Activated CD4-positive, CD25-positive, alpha-beta regulatory T cell treated with anti-CD3 and anti-CD28 coated beads, Interleukin-2, amount 50 U/mL, for 72 hours (primary cell): ENCODE measurements at places on chromosomes 7 and 10.

DNA sequence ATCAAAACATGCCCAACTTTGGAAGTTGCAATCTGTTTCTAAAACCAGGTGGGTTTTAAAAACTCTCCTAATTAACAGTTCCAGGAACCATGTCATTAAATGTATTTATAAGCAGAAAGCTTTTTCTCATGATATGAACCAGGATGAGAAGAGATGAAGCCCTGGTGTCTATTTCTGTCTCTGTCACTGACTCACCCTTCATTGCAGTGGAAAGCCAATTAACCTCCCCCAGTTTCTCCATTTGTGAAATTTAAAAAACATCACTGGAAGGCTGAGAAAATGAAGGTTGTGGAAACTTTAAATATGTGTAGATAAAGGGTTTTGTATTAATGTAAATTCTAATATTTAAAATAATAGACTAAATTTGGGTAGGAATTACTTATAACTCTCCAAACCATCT is 1088.0 kb downstream of the SORCS1 start:
- no peak for DNase-seq

GRCh38 chr7:37960483-37960882 is 40.0 kb downstream of the EPDR1 start:
- no peak for DNase-seq

GRCh38 chr7:29844559-29844958 is 38.3 kb downstream of the WIPF3 start:
- no peak for DNase-seq

- DNase-seq, result no peak
Observed at GRCh38 chr7:112021379-112022044, 184.7 kb downstream of the DOCK4 start.

DNA sequence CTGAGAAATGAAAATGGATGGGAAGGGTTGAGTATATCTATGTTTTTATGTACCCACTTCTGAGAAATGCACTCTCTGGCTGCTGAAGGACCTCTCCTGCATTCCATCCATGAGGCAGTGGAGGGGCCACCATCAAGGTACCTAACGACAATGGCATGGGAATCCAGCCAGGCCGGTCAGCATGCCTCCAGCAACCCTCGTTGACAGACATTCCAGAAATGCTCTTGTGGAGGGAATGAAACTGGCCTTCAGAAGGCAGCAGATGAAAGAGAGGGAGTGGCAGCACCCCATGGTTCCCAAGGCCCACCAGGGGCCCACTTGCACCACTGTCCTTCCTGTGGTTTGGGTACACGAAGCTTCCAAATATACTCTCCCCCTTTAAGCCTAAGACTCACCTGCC is 269.0 kb downstream of the ARHGAP12 start:
- DNase-seq, result no peak

GRCh38 chr7:120184866-120185265 is 88.1 kb upstream of the KCND2 start:
- DNase-seq, result no peak

DNA sequence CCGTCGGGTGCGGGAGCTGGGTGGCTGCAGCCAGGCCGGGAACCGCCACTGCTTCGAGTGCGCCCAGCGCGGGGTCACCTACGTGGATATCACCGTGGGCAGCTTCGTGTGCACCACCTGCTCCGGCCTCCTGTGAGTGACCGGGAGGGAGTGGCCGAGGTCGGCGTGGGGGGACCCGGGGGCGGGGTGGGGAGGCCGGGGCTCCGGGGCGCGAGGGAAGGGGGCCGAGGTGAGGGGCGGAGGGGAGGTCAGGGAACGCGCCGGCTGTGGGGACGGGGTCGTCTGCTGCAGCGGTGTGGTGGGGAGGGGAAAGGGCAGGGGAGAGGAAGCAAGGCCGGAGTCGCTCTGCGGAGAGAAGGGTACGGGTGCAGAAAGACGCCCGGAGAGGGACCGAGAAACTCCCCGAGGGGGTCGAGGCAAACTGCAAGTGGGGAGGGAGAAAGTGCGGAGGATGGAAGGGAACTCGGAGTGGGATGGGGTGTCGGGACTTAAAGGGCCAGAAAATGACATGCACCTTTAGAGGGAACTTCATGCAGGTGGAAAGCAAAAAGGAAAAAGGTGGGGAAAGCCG is 518 bp downstream of the AGFG2 start:
- no peak for DNase-seq

- DNase-seq, result no peak
Observed at GRCh38 chr7:155836216-155837125, 24.2 kb upstream of the SHH start.

- DNase-seq, result no peak
Observed at GRCh38 chr10:103951942-103952341, 15.0 kb upstream of the SLK start.

GRCh38 chr7:38241071-38241470 is 32.4 kb downstream of the TARP start:
- no peak for DNase-seq

DNA sequence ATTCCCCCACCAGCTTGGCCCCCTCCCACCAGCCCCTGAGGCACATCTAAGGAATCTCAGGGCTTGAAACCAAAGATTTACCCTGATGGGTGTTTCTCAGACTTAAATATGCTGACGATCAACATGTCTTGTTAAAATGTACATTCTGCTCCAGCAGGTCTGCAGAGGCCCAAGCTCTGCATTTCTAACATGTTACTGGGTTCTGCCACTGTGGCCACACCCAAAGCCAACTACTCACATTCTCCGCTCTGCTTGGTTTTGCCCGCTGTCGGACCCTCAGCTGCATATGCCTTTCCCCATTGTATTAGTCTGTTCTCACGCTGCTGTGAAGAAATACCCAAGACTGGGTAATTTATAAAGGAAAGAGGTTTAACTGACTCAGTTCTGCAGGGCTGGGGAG is 8.9 kb downstream of the PIP4K2A start:
- DNase-seq, result no peak

- no peak for DNase-seq
Observed at GRCh38 chr7:116227678-116228239, 17.4 kb downstream of the TES start.

DNA sequence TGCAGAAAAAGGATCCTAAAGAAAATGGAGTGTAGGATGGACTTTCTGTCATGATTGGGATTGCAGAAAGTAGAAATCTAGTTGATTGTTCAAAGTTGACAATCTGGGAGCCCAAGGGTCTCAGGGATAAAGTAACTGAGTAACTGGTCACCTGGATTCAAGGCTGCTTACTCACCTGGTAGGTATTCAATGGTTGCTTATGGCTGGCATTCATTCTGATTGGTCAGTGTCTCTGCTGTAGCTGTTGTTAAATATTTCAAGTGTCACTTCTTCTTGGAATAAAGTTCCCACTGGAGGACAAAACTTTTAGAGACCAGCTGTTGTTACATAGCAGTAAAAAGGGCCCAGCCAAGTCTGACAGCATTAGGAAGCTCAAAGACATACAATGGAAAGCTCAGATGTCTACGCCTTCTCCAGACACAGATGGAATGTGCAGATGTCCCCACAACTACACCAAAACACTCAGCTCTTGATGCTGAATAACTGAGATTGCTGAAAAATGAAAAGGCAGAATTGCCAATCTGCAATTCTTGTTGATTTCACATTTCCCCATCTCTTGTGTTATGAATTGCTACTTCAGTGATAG is 106.9 kb downstream of the ZNF467 start:
- DNase-seq, result no peak

GRCh38 chr10:93516006-93516380 is 19.6 kb downstream of the CEP55 start:
- DNase-seq, result no peak

DNA sequence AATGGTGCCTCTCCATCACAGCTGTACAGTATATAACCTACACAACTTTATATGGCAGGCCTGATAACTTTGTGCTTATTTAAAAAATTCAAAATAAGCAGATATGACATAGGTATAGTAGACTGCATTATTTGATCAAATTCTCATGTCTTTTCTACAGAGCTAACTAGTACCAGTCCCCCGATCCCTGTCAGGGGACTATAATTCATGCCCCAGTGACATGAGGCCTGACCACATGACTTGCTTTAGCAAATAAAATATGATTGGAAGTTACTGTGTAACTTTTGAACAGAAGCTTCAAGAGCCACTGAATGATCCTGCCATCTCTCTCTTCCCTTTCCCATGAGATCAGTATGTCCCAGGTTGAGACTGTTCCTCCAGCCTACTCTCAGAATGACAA is 49.2 kb upstream of the WNT2 start:
- no peak for DNase-seq

- no peak for DNase-seq
Observed at GRCh38 chr7:7315851-7316250, 133.5 kb downstream of the C1GALT1 start.

DNA sequence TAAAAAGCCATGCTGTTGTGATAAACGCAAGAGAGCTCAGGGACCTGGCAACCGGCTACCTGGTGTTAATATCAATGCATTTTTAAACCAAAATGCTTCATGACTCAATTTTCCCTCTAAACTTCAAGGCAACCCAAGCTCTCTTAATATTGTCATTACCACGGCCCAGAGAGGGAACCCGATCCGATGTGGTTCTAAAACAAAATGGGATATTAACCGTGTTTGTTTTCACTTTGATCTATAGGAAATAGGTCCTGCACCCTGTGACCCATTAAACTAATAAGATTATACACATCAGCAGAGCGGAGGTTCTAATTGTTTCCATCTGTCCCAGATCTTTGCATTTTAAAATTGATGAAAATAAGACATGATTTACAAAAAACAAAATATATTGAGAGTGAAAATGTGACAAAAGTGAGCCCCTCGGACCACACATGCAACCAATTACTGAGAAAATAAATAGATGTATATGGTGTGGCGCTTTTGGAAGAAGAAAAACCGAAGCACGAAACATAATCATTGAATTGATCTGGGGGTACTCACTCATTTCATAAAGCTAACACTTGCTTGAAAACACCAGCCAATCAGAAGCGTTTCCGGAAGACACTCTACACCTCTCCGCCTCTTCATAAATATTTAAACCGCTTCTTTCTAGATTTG is 290.3 kb upstream of the NFE2L3 start:
- DNase-seq, result no peak

DNA sequence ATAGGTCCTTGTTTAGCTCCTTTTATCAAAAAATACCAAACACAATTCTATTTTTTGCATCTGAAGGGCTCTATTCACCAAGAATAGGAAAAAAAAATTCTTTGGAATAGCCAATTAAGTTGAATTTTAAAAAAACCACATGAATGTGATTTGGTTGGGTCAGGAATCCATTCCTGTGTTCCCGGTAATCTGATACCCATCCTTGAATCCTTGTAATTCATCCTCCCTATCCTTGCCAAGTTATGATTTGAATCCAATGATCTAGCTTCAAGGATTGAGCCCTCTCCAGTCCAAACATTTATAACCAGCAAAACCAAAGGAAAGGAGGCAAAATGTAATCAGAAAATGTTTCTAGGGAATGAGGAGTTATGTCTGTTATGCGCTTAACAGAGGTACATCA is 86.6 kb downstream of the CFAP58 start:
- no peak for DNase-seq

GRCh38 chr7:32587411-32587948 is 92.2 kb downstream of the AVL9 start:
- no peak for DNase-seq

DNA sequence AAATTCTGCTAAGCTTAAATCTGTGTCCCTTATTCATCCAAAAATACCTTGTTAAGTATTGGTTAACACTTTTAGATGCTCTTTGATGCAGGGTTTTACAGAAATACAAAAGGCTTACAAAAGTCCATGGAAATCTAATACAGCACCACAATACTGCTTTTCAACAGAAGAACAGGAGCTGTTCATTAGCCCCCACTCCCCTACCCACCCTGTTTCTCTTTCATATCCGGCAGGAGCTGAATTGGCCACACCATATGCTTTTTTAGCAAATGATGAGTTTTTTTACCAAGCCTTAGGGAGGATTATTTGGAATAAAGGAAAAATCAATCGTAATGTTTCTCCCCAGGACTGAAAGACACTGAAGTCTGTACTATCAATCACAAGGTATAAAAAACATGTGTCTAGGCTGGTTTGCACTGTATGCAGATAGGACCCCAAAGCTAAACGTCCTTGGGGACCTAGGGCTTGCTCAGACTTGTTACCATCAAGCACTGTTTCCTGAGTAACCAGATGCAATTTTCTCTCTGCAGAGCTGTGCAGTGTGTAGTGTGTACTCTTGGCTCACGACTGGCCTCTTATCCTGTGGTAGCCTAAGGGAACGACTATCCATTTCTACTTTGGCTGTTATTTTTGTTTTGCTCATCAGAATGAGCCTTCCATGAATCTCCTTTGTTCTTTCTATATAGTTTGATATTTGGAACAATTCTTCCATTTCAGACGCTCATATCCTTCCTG is 143.3 kb upstream of the LRGUK start:
- DNase-seq, result no peak

DNA sequence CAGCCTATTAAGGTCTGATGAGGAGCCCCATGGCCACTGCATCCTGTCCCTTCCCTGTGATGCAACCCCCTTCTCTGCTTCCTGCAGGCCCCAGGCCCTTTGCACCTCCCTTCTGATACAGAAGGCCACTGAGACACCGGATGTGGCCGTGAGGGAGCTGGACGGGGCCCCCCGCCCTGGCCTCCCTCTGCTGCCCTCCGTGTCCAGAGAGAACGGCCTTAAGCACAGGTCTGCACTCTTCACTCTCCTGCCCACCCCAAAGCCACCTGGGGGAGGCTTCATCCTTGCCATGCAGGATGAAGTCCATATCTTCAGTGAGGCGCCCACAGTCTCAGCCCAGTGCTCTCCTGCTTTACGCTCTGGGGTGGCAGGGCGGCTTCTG is 86.9 kb upstream of the GNA12 start:
- no peak for DNase-seq

DNA sequence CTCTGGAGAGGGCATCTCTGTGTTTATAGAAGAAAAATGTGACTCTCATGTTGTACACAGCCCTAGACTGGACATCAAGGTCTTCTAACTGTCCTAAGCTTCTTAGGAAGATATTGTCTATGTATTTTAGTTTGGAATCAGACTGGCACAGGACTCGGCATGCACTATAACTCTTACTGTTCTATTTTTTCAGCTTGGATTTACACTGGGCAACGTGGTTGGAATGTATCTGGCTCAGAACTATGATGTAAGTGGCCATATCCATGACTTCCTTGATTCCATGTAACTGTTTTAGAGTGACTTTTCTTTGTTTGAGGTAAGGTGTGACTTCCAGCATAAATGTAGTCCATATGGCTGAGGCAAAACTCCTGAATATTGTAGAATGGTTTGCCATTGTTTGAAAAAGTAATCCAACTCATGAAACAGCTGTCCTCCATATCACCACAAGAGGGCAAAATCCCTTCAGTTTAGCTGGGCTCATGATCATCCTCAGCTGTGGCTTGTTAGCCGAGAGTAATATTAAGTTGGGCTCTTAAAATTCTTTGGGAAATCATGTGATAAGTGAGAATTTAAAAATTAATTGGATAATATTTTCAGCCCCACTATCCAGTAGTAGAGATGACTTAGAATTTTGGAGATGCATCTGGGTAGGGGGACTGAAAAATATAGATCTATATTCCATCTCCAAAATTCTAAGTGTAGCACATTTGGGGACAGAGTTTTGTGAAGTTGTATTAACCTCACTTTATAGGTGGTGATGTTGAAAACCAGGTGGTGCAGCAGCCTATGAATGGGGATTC is 10.4 kb downstream of the STMP1 start:
- no peak for DNase-seq

GRCh38 chr7:137847568-137848050 is 835 bp upstream of the DGKI start:
- DNase-seq, result no peak
